ENCODE measurements at places on chromosomes 11 and 22.

GRCh38 chr22:43922123-43922522, 1.5 kb upstream of the PNPLA3 start:
- DNase-seq: no peak

DNA sequence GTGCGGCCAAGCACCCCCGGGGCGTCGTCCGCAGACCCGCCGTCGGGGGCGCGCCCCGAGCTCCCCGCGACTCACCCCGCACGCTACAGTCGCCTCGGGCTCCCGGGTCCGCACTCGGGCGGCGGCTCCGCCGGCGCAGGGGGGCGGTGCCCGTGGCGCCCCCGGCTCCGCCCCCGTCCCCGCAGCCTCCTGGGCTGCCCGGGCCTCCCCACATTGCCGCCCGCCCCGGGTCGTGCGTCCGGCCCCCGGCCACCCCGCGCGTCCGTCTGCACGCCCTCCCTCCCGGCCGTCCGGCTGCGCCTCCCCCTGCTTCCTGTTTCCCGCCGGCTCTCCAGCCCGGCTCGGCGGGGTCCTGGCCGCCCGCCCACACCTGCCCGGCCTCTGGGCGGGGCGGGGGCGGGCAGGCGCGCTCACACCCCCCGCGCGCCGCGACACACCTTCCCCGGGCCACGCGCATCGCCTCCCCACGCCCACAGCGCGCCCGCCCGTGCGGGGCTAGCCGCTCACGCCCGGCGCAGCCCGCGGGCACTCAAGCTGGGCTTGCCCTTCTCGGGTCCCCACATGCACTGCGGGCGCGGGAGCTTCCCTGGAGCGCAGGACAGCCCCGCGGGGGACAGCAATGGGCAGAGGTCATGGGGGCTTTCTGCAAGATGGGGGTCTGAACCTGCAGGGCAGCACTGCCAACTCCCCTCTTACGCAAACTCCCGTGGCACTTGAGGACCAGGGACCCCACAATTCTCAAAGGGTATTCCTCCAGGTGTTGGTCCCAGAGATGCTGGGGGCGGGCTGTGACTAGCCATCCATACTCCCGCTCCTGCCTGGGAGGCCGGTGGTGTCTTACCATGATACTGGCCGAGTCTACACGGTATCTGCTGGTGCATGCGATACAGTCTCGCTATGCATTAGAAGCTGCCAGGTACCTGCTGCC, at the start of gene CARD10:
Gene CARD10 (minus strand): TSS at position 148 of the 928 bp plus-strand sequence. CDS start 215 bp downstream, outside the sequence.
- DNase-seq: no peak

GRCh38 chr11:60119710-60120109, 31.2 kb downstream of the MS4A2 start:
- no peak for DNase-seq

DNA sequence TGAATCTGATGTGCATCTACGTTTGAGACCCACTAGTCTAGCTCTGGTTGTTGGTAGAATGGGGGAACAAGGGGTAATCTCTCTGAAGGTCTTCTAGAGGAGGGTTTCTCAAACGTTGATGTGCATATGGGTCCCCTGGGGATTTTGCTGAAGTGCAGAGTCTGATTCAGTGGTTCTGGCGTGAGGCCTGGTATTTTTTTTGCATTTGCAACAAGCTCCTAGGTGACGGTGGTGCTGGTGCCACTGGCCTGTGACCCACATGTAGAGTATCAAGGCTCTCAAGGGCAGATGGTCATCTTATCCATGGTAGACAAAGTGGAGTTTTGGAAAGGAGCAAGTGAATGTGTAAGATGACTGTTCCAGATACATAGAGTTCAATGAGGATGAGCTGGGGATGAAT, 97.1 kb downstream of the CEP164 start:
- no peak for DNase-seq

- peak; percentile 39 for DNase-seq
Measured at GRCh38 chr22:39138357-39138997, 14.0 kb downstream of the CBX7 start.

DNA sequence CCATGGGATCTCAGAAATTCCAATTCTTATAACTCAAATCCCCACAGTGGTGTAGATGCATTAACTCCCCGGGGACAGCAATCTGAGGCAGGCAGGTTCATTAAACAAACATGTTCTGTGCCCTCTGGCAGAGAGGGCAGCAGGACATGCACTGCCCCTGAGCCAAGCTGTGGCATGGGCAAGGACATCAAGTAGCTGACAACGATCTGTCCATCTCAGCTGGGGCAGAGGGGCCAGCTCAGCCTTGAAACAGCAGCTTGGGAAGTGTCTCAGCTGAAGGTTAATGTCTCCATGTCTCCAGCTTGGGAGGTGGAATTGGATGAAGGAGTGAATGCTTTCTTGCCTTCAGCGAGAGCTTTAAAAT, 13.6 kb downstream of the TMEM25 start:
- DNase-seq: no peak

GRCh38 chr11:4018641-4019040, 76.0 kb upstream of the RRM1 start:
- DNase-seq: peak; percentile 79

DNA sequence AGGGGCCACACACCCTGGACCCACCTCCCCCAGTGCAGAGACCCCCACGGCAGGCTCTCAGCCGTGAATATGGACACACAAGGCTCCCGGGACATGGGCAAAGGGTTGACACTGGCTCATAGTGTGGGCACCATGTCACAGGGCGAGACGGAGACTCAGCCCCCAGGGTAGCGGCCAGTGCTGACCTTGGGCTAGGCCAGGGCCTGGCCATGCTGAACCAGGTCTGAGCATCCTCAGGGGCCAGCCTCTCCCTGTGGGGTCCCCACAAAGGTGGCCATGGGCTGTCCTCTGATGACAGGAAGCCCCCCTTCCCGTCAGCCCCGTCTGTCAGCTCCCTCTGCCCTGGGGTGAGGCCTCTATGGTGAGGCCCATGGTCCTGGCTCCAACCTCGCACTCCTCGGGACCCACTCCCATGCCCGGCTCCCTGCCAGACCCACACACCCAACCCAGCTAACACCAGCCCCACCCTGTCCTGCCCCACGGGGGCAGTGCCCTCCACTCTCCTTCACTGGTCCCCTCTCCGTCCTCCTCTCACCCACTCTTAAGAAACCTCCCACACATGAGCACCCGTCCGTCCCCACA, 19.0 kb upstream of the PRODH start:
- no peak for DNase-seq

GRCh38 chr11:92707665-92708064, 261.8 kb upstream of the MTNR1B start:
- DNase-seq: no peak

GRCh38 chr11:33701302-33702230, 940 bp upstream of the C11orf91 start:
- peak; percentile 32 for DNase-seq

DNA sequence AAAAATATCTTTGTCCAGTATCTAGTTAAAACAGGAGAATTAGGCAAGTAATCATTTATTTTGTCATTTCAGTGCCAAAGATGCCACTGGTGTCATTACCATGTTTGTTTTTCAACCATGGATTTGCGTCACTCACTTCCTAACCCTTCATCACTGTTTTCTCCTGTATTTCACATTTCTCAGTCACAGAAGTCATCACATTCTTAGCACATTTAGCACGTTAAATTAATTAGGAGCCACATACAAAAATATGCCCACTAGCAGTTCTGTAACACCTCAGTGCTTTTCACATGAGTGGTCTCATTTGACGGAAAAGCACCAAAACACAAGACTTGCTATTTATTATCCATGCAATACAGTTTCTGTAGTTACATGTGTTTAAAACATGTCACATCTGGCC, 546.0 kb downstream of the METTL15 start:
- DNase-seq: no peak

DNA sequence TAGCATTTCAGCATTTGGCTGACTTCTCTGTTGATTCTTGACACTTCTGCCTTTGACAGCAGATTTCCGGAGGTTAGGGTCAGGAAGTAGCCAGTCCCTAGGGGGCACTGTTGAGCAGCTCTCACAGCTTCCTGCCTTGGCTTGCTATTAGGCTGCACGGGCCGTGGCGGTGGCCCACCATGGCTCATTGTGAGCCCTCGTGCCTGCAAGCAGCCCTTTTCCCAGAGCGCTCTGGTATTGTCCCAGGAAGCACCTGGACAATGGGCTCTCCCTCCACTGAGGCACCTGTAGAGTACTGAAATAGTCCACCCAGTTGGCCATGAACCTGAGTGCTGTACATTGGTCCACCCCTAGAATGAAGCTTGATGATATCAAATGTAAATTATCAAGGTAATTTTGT, 100.2 kb upstream of the GAL start:
- DNase-seq: peak; percentile 73

- DNase-seq: no peak
Measured at GRCh38 chr11:70888061-70888460, 364.3 kb downstream of the SHANK2 start.

DNA sequence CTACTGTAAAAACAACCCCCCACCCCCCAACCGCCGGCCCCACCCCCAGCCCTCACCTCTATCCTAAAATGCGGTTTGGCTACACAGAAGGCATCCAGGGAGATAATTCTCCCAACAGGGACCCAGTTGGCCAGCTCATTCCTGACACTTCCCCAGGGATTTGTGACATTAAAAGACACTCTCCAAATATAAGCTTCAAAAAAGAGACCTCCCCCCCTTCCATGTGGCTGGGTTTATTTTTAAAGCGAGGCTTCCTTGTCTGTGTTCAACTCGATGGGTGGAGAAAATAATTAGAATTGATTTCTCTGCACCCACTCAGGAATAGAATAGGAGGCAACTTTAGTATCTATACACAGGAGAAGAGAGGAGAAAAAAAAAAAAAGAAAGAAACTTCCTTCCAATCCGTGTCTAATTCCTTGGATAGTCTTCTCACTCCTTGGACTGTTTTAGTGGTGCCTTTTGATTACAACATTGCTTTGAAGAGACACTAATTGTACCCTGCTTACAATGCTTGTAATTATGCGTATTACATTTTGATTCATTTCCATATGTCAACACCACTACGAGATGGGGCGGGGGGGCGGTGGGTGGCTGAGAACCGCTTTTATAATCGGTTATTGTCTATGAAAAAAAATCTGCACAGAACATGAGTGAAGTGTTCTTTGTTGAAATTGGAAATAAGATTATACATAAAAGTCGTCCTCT, 500.4 kb downstream of the MIAT start:
- DNase-seq: no peak

DNA sequence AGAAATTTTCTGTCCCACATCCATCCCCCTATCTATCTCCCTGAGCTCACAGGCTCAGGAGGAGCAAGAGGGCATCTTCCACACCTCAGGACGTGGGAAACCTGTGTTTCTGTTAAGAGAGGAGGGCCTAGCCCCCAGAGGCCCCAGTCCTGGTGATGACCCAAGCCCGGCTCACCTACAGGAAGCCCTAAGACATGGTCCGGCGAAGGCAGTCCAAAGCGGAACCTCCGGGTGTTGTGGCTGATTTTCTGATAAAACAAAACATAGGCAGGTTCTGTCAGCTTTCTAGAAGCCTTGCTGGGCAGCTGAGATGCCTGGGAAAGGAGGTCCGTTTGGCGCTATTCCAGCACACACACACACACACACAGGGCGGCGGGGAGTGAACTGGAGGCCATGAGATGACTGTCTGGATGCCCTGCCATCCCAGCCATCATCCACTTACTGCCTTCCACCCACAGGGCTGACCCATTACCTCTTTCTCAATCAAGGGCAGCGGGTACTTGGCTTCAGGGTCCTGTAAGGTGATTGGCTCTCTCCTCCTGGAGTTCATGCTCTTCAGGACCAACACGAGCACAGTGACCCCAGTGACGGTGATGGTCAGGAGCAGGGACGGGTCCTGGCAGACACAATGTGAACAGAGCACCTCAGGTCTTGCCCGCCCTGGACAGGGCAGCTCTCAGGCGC, 882 bp downstream of the CYB5R2 start:
- no peak for DNase-seq

DNA sequence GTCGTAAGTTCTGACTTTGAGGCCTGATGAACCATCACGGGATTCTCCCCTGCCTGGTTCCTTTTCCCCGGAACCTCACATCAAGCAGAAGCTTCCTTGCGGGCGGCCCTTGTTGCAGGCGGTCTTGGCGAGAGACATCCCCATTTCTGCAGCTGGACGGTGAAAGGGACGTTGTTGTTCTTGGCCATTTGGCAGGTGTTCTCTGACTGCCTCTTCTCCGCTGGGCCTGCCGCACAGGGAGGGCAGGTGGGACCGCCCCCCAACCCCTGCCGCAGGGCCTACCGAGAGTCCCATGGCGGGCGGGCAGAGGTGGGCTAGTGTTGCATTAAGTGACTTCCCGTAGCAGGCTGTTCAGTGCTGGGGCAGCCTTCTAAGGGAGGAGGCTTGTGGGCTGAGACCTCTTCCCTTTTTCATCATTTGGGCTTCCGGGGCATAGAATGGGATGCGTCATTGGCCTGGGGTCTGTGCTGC, 26.9 kb upstream of the GRAMD4 start:
- no peak for DNase-seq

- DNase-seq: no peak
Measured at GRCh38 chr11:92329137-92329536, 104.5 kb downstream of the FAT3 start.

GRCh38 chr11:111975076-111975806, 38.1 kb downstream of the DIXDC1 start:
- DNase-seq: no peak

DNA sequence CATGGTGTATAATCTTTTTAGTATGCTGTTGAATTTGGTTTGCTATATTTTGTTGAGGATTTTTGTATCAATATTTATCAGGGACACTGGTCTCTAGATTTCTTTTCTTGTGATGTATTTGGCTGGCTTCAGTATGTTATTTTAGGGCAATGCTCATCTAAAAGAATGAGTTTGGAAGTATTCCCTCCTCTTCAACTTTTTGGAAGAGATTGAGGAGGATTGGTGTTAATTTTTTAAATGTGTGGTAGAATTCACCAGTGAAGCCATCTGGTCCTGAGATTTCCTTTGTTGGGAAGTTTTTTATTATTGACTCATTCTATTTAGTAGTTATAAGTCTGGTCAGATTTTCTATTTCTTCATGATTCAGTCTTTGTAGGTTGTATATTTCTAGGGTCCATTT, 22.1 kb upstream of the SPATA19 start:
- DNase-seq: no peak

GRCh38 chr11:96017856-96018255, 93.9 kb upstream of the MTMR2 start:
- DNase-seq: no peak

DNA sequence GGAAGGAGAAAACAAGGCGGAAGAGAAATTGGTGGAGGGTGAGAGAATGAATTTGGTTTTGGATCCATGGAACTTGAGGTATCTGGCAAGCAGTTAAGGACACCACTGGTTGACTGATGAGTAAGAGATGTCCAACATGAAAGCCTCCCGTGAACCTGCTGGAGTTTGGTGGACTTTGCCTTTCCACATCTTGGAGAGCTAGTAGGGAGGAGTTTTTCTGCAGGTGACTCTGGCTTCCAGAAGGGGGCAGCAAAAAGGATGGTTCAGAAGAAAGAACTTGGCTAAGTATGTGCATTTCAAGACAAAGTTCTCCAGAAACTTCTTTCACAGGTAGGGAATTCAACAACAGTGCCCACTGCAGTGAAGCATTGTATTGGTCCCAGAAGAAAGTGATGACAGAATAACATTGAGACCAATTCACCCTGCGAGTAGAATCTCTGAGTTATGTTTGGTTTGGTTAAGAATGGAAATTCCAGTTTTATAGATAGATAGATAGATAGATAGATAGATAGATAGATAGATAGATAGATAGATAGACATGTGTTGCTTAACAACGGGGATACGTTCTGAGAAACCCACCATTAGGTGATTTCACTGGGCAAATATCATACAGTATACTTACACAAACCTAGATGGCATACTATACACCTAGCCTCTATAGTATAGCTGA, 28.5 kb downstream of the DCDC1 start:
- DNase-seq: peak; percentile 53

- peak; percentile 94 for DNase-seq
Measured at GRCh38 chr22:32661296-32661695, 140.2 kb upstream of the TIMP3 start.

All from islet precursor cell (in vitro differentiated cells).